Uterine smooth muscle cell (primary cell): ENCODE measurements at places on chromosomes 6 and 20. TPM values are rescaled to one million over a fixed set of nuclear protein-coding genes. Genes with fewer than 3 reads are reported as not detected.

The HSPA1L gene
- 0.89 and 1.7 TPM in 2 replicates for total RNA-seq

The CPNE5 gene
- under 0.01 and 0.11 TPM in 2 replicates for total RNA-seq

The NHLRC1 gene
- 2.7 and 3.3 TPM in 2 replicates for total RNA-seq

The POM121L2 gene
- total RNA-seq = not detected in 2 replicates
